GOT3 (cell line): ENCODE measurements at places on chromosomes 16 and 17.

DNA sequence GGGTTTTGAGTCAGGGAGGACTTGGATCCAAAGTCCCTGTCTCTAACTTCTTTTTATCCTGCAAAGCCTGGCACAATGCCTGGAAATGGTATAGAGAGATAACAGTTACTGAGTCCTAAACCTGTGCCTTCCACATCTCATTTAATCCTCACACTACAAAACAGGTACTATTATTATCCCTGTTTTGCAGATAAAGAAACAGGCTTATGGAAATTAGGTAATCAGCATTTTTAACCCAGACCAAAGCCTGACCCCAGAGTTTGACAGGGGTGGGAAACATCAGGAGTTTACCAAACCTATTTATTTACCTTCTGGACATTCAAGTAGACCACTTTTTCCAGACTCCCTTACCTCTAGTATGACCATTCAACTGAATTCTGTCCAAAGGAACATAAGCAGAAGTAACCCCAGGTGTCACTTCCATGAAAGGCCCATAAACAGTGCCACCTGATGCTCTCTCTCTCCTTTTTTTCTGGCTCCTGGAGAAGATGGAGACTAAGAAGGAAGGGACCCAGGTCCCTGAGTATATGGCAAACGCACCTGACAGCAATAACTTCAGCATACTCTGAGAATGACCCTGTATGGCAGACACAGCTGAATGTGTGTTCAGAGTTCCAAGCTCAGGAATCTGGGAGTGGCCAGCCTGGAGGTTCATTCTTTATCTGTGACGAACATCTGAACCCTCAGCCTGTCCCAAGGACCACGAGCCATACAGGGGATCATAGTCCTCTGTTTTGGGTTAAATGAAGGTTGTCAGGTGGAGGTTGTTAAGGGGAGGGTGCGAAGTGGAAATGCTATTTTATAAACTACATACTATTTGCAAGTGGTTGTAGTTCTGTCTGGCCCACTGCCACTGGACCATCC, 62.7 kb downstream of the HLF start:
- no peak for DNase-seq

- no peak for DNase-seq
These were observed 14.6 kb upstream of the SLC38A7 start for GRCh38 chr16:58699151-58699550.

DNA sequence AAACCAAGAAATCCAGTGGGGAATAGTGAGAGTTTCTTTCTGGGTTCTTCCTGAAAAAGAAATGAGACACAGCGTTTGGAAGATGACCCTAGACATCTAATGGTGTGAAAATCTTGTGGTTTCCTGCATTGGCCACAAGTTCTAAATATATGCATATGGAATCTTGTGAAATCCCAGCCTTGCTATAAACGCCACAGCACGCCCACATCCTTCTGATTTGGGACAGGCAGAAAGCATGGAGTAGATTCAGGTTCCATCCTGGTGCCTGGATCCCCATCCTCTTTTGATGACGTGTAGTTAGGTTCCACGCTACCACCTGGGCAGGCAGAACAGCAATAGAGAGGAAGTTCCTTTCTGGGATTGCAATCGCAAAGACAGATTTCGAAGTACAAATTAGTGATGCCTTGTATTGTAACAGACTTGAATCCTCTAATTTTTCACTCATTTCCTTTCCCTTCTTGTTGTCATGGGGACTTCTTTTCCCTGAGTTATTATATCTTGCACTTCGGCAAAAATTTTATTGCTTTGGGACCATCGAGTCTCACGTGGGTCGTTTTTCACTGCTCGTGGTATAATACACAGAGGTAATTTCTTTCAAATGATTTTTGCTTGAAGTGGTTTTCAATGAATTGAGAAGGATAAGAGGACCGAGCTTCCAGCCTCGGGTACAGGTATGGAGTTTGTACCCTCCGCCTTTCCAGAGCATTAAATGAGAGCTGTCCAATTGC, 37.6 kb downstream of the HS3ST4 start:
- DNase-seq: no peak

DNA sequence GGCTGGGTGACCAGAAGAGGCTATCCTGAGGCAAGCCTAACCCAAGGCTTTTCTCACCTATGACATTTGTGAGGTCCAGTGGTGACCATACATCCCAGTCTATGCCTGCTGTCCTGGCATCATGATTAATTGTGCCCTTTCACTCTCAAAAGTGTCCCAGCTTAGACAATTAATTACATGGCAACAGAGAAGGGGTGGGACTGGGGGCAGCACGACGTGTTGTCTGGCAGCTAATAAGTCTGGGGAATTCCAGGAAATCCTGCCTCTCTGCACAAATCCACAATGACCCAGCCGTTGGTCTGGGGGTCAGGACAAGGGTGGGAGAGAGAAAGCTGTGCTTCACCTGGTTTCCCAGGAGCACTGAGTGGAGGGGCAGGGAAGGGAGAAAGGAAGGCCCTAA, 14.0 kb upstream of the MTMR4 start:
- DNase-seq: no peak

DNA sequence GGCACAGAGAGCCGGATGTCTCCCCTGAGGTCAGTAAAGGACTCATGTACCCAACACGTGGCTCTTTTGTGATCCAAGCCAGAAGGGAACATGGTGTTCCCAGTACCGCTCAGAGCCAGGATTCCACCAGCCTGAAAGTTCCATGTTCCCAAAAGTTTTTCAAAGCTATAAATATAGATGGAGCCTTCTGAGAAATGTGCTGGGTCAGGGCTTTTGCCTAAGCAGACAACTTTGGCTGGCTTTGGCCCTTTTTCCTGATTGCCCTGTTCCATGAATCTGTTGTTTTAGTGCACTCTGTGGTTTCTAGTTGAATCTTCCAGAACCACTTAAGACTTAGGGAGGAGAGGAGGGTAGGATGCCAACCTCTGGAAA, 128.5 kb upstream of the HS3ST2 start:
- DNase-seq: no peak

GRCh38 chr16:82755570-82756282, 129.0 kb downstream of the CDH13 start:
- no peak for DNase-seq

DNA sequence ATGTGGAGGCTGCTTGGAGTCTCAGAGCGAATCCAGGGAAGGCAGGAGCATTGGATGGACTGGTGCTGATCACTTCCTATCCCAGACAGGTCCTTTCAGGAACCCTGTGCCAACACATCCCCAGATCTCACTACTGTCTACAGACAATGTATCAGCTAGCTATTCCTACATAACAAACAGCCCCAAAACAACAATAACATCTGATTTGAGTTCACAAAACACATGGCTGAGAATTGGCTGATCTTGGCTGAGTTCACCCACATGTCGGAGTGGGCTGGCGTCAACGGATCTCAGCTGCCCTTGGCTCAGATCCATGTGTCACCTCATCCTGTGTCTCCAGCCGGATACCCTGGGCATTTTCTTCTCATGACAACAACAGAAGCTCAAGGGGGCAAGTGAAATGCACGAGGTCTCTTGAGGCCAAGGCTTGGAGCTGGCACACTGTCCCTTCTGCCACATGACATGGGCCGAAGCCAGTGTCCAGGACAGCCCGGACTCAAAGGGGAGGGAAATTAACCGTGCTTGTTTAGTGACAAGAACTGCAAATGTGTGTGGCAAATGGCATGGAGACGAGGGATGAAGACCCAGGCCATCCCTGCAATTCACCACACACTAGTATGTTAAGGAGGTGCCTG, 18.7 kb downstream of the SNX20 start:
- DNase-seq: no peak

DNA sequence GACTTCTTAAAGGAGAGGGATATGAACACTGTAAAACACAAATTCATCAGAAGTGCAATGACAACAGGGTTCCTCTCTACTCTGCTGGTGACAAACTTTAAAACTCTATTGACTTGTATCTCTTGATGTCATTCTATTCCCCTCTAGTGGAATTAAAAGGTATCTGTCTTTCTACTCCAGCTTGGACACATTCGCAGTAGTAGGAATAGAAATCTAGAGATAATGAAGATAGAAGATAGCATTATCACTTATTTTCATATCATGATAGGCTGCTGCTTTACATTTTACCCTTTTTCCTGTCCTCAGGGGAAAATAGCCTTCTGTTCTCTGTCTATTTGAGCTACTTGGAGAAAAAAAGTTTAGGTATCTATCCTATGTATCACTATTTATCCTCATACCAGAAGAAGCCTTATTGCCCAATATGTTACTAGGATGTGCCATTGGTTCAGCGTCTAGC, 209.6 kb upstream of the CACNG5 start:
- no peak for DNase-seq

- no peak for DNase-seq
These were observed 560 bp upstream of the FAM20A start for GRCh38 chr17:68601565-68602288.

DNA sequence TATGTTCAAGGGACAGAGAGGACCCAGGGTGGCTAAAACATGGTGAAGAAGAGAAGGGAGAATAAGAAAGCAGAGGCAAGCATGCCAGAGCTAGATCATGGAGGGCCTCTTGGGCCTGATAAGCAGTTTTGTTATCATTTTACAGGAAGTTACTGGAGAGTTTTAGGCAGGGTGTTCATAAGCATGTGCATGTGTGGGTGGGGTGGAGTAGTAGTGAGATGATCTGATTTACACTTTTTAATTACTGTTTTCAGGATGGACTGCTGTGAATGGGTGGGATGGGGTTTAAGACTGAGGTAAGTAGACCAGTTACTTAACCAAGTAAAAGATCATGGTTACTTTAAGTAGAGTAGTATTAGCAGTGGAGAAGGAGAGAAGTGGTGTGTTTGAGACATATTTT, 173.6 kb downstream of the PHKB start:
- DNase-seq: no peak

DNA sequence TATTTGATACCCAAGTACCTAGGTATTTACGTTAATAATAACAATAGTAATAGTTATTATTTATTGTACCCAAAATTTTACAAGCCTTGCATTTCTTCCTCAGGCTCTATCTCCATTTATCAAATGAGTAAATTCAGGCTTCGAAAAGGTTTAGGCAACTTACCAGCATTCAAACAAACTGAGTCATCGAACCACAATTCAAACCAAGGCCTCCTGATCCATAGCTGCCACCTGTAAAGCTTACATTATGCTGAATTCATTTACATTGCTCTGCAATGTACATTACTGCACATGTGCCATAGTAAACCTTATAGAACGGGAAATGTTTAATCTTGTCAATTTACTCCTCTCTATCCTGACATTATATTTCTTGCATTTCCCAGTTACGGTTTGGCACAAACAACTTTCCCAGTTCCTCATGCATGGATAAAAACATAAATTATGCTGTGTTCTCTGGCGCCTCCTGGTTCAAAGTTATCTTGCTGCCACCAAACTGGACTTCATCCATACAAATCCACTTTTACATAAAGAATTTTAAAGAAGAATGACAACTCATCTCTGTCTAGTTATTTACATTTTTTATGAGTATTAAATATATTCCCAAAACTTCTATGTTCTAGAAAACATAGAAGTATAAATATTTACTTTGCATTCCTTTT, 360.6 kb upstream of the SOX9 start:
- DNase-seq: no peak

DNA sequence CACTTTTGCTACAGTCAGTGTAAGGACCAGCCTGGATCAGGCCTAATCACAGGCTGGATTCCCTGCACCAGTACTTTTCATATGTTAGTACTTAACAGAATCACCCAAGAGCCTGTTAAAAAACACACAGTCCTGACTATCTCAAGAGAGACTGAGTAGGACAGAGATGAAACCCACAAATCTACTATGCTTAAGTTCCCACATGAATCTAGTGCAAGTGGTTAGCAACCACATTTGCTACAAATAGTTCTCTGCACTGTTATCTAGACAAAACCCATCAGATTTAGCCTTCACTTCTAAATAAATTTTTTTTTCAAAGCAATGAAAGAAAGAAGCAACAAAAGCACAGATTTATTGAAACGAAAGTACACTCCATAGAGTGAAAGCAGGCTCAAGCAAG, 38.9 kb downstream of the SSH2 start:
- DNase-seq: no peak

- DNase-seq: no peak
These were observed 16.0 kb upstream of the KCNJ16 start for GRCh38 chr17:70059071-70059470.

DNA sequence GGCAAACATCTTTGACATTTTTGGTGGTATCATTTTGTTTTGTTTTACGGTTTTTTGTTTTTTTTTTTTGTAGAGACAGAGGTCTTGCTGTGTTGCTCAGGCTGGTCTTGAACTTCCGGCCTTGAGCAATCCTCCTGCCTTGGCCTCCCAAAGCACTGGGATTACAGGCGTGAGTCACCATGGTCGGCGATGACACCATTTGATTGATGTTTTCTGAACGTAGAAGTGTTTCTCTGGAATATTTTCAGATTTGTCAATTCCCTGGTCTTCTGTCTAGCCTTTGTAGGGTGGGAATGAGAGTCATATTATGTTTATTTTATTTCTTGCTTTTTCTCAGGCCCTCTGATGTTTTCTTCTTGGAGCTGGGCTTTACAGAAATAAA, 32.2 kb upstream of the BRD7 start:
- DNase-seq: no peak

- no peak for DNase-seq
These were observed 52.9 kb downstream of the SNTB2 start for GRCh38 chr16:69239851-69240250.

DNA sequence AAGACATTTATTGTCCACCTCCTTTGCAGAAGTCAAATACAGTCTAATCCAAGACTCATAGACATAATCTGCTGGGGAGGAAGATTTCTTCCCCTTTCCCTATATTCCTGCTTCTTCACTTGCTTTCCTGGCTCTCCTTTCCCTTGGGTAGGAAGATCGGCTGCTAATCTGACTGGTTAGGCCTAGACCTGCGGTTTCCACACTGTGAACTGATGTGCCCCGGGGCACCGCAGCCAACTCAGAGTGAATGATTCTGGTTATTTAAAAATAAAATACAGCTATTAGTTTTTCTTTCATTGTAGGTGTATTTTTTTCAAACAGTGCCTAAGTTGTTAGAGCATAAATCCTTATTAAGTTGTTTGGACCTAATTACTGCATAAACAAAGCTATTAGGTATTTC, 78.9 kb downstream of the DNAH3 start:
- DNase-seq: no peak

GRCh38 chr16:68369697-68370580, 59.1 kb downstream of the PRMT7 start:
- no peak for DNase-seq

- no peak for DNase-seq
These were observed 17.5 kb upstream of the MTMR4 start for GRCh38 chr17:58531661-58532554.

DNA sequence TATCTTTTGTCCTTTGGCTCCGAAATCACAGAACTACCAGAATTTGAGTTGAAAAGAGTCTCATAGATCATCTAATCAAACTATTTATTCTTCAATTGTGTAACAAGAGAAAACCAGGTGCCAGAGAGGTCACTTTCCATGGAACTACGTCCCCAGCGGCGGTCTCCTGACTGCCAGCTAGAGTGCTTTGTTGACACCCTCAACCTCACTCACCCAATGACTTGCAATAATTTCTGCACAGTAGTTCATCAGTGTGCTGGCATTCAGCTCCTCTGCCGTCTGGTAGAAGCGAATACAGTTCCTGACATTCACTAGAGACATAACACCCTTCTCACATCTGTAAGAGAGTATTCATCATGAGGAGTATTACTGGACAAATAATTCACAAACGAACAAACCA, 54.2 kb downstream of the ANKFY1 start:
- DNase-seq: no peak
